ENCODE measurements at places on chromosomes 11 and 22.
A peak's percentile ranks its signal among the peaks of the same experiment; 100 is the strongest.

DNA sequence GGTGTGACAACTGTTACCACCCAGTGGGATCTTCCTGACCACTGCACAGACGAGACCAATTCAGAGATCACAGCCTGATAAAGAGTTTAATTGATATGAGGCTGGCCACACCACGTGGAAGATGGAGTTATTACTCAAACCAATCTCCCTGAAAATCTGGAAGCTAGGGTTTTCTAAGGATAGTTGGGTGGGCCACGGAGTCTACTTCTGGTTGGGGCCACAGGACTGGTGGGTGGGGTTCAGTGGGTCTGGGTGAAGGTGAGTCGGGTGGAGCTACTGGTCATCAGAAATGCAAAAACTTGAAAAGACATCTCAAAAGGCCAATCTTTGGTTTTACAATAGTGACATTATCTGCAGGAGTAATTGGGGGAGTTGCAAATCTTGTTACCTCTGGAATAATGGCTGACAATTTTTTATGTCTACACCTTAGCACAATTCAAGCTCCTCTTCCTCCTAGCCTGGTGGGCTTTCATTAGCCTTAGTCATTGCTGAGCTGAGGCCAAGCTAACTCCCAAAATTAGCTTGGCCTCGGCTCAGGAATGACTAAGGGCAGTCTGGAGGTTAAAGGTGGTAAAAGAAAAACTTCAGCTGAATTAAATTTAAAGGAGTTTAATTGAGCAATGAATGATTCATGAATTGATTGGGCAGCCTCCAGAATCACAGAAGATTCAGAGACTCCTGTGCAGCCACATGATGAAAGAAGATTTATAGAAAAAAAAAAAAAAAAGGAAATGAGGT, 13.1 kb downstream of the C11orf96 start:
- ATAC-seq = no peak

DNA sequence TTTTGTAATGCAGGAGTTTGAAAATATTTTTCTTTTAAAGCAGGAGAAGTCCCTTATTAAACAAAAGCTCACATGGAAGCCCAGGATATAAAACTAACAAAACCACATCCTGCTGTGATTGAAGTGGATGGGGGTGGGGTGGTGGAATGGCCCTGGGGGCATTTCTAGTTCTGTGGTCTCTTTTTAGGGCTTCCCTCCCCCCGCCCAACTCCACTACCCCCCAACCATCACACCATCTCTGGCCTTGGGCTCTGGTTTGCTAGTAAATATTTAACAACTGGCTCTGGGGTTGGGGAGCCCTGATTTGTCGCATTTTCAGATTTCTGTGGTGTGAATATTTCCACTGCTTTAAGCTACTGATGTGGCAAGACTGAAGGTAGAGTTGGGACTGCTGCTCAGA, 279.6 kb upstream of the PLET1 start:
- ATAC-seq = no peak

- no peak for ATAC-seq
Measured at GRCh38 chr11:101706541-101706940, 122.7 kb upstream of the TRPC6 start.

- ATAC-seq = peak; percentile 54
Measured at GRCh38 chr11:8342821-8343681, 79.4 kb upstream of the LMO1 start.

- ATAC-seq = no peak
Measured at GRCh38 chr11:46315783-46316563, 31.3 kb upstream of the DGKZ start.

- no peak for ATAC-seq
Measured at GRCh38 chr22:22694106-22694505, 49.7 kb downstream of the GGTLC2 start.

- ATAC-seq = no peak
Measured at GRCh38 chr11:83222499-83222898, 29.0 kb downstream of the ANKRD42 start.

DNA sequence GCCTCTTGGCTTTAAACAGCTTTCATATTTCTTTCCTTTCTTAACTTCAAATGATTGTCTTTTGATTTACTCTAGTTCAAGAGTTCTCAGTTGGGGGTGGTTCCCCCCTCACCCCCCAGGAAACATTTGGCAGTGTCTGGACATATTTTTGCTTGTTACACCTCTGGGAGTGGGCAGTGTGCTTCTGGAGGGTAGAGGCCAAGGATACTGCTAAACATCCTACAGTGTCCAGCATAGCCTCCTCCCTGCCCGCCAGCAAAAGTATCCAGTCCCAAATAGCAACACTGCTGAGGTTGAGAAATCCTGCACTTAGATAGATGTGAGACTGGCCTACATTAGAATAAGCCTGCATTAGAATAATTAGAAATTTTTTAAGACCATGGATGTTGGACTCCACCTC, 3.2 kb downstream of the PPP6R3 start:
- ATAC-seq = no peak

GRCh38 chr11:59222464-59223060, 9.8 kb upstream of the MPEG1 start:
- no peak for ATAC-seq

GRCh38 chr11:77027275-77027674, 6.9 kb upstream of the B3GNT6 start:
- no peak for ATAC-seq

DNA sequence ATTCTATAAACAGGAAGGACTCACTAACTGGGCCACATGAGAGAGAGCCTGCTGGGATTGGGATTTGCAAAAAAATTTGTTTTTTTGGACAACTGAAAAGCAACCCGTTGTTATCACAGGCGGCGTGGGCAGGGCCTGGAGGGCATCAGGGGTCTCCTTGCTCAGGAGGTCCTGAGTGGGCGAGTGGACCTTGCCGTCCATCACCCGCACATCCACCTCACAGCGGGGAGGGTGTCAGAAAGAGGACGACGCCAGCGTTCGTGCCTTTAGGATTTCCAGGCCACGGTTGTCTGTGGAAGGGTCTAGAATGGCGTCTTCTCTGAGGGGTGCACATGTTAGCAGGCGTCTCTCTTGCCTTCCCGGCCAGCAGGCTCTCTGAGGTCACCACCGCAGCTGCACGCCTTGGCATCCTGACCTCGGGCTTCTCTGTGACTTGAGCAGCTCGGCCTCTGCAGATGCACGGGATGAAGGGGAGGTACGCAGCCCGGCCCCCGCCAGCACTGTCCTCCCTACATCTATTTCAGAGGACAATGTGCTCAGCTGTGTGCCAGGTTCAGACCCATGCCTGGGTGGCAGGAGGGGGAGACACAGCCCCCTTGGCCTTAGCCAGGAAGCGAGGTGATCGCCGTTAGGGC, 749.5 kb downstream of the BRD1 start:
- ATAC-seq = no peak

- no peak for ATAC-seq
Measured at GRCh38 chr22:35589071-35589755, 27.9 kb downstream of the MB start.

- ATAC-seq = no peak
Measured at GRCh38 chr11:30987819-30988218, 381.7 kb downstream of the DCDC1 start.

- no peak for ATAC-seq
Measured at GRCh38 chr11:1508491-1508891, 21.9 kb upstream of the MOB2 start.

DNA sequence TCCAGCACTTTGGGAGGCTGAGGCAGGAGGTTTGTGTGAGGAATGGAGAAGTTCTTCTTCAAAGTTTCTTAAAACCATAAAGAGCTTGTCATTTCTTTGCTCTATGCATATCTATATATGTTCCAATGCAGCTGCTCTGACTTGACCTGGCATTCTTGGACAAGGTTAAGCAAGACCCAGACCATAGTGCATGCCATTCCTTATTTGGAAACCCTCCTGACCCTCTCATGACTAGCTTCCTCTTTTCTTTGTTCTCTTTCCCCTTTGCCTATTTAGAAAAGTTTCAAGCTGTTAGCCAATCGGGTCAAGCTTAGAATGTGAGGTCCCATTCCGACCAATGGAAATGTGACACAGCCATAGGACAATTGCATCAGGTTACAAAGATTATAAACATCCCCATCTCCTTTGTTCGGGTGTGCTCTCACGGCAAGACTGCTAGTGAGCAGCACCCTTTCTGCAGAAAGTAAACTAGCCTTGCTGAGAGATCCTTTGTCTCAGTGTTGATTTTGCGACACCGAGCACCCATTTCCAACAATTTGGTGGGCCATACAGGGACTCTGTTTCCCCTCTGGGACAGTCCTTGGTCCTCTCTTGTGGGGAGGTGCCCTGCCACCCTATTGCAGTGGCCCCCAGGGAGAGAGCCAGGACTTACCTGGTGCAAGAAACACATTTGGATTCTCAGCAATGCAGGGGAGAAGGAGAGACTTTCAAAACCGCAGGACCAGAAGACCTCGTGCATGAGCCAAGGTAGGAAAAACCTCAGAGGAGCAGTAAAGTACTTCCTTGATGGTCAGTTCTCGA, 39.9 kb upstream of the ANO1 start:
- ATAC-seq = no peak

GRCh38 chr22:33357981-33358399, 299.8 kb upstream of the SYN3 start:
- ATAC-seq = no peak

DNA sequence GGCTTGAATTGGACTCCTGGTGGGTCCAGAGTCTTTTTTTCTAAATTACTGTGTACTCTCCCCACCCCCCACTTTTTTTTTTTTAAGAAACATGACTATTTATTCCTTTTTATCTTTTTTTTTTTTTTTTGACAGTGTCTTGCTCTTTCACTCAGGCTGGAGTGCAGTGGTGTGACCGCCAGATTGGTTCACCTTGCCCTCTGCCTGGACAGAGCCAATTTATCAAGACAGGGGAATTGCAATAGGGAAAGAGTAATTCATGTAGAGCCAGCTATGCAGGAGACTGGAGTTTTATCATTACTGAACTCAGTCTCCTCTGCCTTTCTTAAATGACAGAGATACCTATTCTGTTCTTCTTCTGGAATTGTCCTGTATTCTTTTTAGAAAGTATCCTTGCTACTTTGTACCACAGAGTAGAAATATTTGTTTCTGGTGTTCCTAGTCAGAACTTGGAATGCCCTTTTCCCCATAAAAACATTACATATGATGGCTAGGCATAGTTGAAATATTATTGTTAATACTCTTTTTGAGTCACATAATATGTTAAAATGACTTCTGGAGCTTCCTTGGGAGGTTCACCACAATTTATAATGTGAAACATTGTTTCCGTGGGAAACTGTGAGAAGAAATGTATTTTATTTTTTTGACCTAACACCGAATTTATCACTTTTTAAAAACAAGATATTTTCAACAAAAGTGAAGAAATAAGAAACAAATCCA, 95.6 kb downstream of the UVRAG start:
- ATAC-seq = no peak

DNA sequence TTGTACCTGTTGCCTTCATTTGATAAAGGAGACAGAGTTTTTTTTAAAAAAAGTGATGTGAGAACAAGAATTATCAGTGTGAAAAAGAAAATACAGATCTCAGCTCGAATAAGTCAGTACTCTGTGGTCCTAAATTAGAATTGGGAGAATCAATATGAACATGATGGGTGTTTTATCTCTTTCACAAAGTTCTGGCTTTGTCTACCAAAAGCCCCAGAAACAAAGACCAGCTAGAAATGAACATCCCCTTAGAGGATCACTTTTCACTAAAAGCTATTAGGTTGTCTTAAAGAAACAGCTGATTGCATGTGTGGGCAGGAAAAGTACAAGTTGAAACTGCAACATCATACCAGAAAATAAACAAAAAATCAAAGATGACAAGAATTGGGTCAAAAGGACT, 8.4 kb upstream of the ST14 start:
- ATAC-seq = no peak

GRCh38 chr22:45740236-45740635, 68.6 kb downstream of the ATXN10 start:
- ATAC-seq = no peak

DNA sequence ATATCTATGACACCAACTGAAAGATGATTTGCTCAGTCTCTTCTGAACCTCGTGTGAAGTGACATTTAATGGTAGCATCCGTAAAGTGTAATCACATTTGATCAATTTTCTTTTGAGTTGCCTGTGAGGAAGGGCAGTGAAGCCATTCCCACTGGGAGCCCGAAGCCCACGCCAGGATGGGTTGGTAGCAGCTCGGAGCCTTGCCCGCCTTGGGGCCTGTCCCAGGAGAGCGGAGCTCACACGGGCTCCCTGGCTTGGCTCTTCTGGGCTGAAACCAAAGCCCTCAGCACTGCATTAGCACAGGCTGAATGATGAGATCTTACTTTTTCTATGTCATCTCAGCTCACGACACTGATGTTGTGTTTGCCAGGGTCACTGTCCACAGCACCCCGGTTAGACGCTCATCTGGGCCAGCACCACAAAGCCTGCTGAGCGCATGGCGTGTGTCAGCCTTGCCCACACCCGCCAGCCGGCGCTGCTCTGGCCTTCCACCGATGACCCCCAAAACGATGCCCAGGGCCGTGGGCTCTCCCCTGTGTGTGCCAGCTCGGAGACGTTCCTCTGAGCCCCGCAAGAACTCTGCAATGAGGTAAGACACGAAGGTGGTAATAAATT, 9.3 kb upstream of the TRMU start:
- ATAC-seq = no peak

- ATAC-seq = no peak
Measured at GRCh38 chr11:69530278-69531070, 49.0 kb downstream of the LINC01488 start.

DNA sequence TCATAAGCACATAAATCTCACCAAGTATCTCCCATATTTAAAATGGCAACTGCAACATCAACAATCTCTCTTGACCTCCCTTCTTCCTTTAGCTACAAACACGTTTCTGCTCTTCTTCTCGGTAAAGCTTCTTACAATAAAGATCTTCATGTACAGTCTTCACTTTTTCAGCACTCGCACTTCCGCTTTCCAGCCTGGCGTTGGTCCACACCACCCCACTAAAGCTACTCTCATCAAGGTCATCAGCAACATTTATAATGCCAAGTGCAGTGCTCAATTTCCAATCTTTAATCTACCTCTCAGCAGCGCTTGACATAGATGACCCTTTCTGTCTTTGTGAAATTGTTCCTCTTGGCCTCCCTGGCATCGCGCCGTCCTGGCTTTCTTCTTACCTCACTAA, 33.6 kb downstream of the NTM start:
- no peak for ATAC-seq

DNA sequence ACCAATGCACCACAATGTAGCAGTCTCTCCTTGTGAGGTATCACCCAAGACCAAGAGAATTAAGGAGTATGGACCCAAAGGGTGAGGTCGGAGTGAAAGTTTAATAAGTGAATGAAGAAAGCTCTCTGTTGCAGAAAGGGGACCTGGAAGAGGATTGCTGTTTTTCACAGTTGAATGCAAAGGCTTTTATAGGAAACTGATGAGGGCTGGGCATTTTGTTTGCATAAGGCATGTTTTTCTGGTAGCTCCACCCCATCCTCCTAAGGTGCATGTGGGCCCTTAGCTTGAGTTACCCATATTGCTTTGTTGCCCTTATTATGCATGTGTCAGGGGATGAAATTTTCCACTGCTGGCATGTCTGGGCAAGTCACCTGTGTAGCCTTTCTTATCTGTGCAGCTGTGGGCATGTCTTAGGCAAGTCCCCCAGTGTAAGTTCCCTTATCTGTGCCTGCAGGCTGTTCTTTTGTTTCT, 64.7 kb downstream of the BDNF start:
- ATAC-seq = no peak

GRCh38 chr22:45525480-45525879, 22.8 kb downstream of the FBLN1 start:
- no peak for ATAC-seq

GRCh38 chr11:69173925-69174581, 18.3 kb downstream of the SMIM38 start:
- ATAC-seq = no peak

Measured in activated CD4-positive, CD25-positive, alpha-beta regulatory T cell treated with anti-CD3 and anti-CD28 coated beads, Interleukin-2, amount 50 U/mL, for 24 hours (primary cell).